ENCODE measurements at places on chromosomes 2 and 18.

GRCh38 chr2:236841389-236841788 lies 244.3 kb upstream of the COPS8 start:
- no peak for DNase-seq

DNA sequence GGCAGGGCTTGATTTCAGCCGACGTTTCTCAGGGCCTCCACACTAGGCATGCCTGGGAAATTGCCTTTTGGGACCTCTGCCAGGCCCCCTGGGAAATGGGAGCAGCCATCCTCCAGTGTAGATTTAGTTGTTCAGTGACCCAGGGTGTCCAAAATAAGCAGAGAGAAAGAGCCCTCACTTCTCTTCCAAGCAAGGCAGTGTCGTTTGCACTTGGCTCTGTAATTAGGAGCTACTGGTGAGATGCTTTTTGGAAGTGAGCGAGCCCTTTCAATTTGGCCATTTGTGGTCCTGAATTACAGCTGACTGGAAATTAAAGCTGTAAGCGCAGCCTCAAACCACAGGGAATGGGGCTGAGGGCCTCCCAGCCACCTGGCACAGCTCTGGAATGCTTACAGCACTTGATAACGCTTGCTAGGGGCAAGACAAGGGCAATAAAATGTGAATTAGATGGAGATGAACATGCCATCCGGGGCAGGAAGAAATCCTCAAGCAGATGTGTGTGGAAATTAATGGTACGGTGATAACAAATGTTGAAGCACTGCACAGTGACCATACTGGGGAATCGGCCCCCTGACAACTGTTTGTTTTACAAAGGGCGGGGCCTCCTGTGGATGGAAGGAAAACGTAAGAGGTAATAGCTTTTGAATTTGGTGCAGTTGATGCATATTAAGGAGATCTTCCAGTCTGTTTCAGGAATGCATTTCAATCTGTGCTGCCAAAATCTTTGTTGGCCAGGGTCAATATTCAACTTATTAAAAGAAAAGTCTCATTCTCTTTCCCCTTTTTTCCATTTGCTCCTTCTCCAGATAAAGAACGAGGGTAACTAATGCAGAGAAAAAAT lies 173.1 kb downstream of the UXS1 start:
- no peak for DNase-seq

DNA sequence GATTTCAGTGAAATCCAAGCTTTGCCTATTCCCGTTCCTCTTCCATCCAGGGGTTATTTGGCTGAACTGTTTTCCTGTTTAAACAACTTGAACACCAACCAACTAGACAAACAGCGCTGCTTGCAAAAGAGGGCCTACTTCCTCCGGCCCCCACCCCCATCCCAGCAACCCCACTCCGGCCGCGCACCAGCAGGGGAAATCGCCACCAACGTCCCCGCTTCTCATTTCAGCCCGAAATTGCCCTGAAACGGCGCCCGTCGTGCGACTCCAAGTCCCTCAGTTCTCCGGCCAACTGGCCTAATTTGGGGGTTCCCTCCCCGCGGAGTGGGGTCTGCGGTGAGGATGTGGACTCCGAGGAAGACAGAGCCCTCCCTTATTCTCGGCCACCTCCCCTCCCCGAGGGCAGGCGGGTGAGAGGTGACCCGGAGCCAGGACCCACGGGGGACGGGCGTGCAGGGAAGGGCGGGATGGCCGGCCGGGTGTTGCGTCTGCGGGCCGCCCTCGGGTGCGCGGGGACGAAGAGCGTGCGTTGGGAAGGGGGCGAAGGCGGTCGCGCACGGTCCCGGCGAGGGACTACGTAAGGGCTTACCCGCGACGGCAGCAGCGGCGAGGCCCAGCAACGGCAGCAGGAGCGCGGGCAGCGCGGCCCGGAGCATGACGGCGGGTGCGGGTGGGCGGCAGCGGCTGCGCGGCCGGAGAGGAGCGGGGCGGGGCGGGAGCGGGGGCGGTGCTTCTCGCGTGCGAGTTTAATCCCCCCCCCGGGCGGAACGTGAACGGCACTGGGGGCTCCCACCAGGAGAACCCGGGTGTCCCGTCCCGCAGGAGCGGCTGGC lies at the start of gene CD302:
Gene CD302 (minus strand): TSS at position 666 of the 833 bp plus-strand sequence. CDS start 10 bp downstream, at position 656.
- DNase-seq = no peak

- DNase-seq = no peak
Measured at GRCh38 chr18:57942493-57942892, 101.5 kb upstream of the NEDD4L start.

DNA sequence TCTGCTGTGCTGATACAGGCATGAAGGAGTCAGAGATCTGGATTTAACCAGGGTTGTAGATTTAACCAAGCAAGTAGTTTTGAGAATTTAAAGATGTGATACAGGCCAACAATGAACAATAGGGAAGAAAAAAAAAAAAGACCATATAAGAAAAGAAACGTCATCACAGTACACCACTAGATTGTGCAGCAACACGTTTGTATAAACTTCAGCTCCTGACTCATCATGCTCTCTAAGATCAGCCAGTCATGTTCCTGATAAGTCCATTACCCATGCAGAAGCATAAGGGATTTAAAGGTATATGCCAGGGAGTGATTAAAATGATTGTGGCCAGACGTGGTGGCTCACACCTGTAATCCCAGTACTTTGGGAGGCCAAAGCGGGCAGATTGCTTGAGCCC lies 22.3 kb upstream of the ERICH2 start:
- no peak for DNase-seq

GRCh38 chr2:219406861-219407230 lies 11.3 kb upstream of the DES start:
- DNase-seq = no peak

- no peak for DNase-seq
Measured at GRCh38 chr2:120391911-120392665, 46.2 kb downstream of the INHBB start.

DNA sequence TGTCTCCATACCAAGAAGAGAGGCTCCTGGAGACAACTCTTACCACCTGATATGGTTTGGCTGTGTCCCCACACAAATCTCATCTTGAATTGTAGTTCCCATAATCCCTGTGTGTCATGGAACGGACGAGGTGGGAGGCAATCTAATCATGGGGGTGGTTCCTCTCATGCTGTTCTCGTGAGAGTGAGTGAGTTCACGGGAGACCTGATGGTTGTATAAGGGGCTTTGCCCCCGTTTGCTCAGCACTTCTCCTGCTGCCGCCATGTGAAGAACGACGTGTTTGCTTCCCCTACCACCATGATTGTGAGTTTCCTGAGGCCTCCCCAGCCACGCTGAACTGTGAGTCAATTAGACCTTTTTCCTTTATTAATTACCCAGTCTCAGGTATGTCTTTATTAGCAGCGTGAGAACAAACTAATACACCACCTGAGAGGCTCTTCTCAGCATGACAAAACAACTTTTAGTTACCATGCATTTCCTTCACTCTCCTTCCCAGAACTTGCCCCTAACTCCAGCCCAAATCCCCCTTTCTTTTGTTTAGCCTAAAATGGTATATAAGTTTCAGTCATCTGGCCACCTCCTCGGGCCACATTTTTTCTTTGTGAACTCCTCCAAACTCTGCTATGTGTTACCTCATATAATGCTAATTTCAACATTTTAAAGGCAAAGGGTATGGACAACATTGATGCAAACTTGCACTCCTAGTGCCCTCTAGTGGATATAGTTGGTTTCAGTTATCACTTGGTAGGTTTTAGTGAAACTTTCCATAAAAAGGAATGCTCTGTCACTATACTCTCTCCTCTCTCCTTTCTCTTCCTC lies 58.6 kb upstream of the SLC25A52 start:
- no peak for DNase-seq

Measured in stimulated activated CD4-positive, alpha-beta T cell treated with anti-CD3 and anti-CD28 coated beads, TNF-alpha, amount 100 ng/mL, for 24 hours (primary cell).